ENCODE measurements at places on chromosomes 5 and 9.

DNA sequence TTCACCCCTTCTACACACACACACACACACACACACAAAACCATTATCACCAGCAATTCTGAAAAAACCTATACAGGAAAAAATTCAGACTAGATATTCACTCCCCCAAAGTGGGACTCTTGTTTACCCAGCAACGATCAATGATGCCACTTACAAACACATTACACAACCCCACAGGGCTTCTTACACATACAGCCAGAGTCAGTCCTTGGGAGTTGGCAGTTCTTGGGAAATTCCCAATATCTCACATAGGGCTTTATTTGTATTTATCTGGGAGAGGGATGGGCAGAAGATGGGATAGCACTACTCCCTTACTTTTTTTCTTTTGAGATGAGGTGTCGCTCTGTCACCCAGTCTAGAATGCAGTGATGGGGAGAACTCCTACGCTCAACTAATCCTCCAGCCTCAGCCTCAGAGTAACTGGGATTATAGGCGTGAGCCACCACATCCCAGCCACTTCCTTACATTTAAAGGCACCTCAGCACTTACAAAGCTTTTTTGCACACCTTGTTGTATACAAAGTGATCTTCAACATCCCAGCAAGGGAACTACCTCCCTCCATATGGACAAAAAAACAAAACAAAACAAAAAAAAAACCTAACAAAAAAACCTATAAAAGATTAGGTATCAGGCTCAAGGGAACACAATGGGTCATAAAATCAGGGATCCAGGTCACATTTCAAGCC, 168.4 kb downstream of the TSSK1B start:
- no peak for DNase-seq

DNA sequence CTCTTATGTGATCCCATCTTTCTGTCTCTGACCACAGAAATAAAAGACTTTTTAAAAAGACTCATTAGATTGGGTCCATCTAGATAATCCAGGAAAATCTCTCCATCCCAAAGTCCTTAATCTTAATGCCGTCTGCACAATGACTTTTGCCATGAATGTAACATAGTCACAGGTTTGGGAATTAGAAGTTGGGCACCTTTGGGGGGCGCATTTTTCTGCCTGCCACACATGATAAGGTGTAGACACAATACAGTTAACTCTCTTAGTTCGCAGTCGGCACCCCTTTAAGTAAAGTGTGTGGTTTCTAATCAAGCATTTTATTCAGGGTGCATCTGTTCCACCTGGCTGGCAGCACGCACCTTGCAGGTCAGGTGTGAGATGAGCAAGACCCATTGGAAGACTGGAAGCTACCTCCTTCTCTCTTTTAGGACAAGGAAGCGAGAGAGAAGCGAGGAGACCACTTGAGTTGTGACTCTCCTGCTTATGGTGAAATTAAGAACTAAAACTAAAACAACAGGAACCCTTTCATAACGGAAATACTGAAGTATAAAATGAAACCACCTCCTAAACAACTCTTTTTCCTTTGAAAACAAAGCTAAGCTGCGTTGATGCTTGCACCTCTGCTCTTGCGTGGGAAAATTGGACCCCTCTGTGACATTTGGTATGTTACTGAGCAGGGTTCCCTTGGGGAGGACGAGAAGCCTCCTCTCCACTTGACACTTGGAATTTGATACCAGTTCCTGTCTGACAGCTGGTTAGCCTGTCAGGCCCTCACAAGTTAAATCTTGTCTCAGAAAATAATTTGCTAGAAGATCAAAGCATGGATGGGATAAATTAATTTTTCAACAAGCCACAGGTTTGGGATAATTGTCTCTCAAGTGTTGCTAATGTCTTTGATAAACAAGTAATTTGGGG, 304.6 kb upstream of the DMRT1 start:
- DNase-seq: no peak

GRCh38 chr5:18078157-18078556, 443.9 kb downstream of the TAF11L14 start:
- no peak for DNase-seq

DNA sequence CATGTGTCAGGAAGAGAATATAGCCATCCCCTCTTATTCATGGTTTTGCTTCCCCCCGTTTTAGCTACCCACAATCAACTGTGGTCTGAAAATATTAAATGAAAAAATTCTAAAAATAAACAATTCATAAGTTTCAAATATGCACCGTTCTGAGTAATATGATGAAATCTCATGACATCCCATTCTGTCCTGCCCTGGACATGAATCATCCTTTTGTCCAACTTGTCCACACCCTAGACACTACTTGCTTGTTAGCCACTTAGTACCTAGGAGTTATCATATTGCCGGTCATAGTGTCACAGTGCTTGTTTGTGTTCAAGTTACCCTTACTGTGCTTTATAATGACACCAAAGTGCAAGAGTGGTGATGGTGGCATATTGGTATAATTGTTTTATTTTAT, 113.5 kb downstream of the CAAP1 start:
- DNase-seq: no peak

DNA sequence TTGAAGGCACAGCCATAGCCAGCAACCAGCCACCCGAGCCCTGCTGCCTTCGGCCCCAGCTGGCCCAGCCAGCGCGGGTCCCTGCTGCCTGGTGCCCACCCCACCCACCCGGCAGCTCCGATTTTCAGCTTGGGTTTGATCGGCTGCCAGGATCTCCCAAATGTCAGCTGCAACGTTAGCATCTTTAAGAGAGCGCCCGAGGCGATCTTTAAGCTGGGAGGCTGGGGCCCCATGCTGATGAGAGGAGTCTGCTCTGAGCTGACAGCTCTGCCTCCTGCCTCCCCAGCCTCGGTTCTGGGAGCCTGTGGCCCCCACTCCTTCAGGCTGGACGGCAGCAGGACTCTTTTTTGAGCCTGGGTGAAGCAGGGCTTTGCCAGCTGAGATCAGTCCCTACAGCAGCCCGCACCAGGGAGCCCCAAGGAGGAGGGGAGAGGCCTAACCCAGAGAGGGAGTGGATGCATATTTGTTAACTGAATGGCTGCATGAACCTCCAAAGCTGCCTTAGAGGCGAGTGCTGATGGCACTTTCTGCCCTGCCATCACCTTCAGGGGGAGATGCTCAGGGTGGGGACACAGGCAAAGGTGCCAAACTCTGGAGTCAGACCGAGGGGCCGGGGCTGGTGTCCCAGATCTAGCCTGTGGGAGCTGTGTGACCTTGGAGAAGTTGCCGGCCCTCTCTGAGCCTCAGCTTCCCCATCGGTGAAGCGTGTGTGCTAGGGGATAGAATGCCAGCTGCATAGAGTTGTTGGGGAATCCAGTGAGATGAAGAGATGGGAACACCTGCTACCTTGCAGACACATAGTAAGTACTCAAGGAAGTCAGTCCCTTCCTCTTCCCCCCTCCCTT, 165.5 kb downstream of the C9orf50 start:
- no peak for DNase-seq

DNA sequence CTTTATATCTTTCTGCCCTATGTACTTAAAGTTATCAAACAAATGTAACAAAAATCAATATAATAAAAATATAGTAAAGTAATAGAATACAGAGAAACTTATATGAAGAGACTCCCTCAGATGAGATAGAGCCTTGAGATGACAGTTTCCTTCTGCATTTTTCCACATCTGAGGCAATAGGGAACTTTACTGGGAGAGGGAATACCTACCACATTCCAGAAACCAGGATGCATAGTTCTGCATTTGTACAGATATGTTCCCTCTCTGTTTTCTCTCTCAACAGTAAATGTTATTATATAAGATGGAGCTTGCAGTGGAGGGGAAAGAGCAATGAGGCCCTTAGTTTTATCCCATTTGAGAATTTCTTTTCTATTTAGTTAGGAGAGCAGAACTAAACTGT, 109.6 kb upstream of the KCNN2 start:
- no peak for DNase-seq

- DNase-seq: no peak
Measured at GRCh38 chr5:99866740-99867139, 668.4 kb upstream of the FAM174A start.

DNA sequence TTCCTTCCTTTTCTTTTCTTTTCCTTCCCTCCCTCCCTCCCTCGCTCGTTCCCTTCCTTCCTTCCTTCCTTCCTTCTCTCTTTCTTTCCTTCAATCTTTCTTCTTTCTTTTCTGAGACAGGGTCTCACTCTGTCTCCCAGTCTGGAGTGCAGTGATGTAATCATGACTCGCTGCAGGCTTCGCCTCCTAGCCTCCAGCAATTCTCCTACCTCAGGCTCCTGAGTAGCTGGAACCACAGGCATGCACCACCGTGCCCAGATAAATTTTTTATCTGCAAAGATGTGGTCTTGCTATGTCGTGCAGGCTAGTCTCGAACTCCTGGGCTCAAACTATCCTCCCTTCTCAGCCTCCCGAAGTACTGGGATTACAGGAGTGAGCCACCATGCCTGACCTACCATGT, 81.4 kb downstream of the SPATA31C2 start:
- DNase-seq: no peak

GRCh38 chr5:128736553-128736952, 198.5 kb upstream of the FBN2 start:
- DNase-seq: no peak

DNA sequence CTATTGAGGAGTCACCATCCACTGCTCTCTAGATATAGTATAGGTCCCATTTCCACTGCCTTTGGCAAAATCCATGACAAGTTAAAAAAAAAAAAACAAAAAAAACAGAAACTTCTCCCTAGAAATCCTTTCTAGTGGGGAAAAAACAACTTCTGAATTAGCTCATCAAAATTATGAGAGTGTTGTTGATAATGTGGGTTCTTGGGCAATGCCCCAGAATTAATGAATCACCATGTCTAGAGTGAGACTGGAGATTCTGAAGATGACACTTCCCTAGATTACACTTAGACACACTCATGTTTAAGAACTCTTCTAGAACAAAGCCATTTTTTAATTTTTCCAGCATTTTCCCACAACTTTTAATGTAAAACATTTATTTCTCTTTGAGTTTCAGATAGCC, 728.0 kb upstream of the C9orf72 start:
- no peak for DNase-seq

DNA sequence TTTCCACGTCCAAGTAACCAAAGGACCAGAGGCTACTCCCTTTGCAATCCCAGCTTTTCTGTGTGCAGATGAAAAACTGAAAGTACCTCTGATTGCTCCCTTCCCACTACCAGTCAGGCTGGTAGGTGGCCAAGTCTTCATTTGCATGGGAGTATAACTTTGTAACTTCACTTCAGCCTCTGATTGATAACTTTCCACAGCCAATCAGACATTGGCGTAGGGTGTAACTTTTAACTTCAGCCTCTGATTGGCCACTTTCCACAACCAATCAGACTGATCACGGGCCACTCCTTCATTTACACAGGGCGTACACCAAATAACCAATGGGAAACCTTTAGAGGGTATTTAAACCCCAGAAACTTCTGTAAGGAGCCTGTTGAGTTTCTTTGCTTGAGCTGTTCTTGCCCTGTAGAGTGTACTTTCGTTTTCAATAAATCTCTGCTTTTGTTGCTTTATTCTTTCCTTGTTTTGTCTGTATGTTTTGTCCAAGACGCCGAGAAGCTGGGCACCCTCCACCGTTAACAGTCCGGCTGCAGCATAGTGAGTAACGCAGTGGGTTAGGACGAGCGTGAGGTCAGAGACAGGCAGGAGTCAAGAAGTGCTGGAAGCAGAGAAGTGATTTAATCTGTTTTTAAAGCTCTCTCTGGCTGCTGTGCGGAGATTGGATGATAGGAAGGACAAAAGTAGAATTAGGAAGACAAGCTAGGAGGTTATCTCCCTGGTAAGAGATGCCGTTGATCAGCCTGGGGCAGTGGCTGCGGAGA, 3.5 kb upstream of the EXOSC2 start:
- DNase-seq: no peak

GRCh38 chr5:119583684-119584083, 45.7 kb upstream of the FAM170A start:
- DNase-seq: no peak

DNA sequence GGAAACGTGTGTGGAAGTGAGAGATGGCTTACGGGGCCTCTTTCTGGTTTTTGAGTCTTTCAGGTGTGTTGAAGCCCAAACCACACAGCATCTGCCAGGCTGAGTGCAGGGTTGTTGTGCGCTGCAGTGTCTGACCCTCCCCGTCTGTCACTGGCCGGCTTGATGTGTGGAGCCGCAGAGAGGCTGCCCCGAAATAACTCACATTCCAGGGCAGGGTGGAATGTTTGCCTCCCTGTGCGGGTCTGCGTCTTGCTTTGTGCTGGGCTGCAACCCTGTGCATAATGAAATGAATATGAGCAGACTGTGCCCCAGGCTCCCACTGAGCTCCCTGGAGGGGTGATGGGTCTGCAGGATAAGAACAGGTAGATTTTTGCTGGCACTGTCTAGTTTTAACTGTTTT, 9.9 kb upstream of the PLEKHG4B start:
- DNase-seq: no peak

GRCh38 chr5:9380109-9380508, 165.8 kb downstream of the SEMA5A start:
- no peak for DNase-seq

DNA sequence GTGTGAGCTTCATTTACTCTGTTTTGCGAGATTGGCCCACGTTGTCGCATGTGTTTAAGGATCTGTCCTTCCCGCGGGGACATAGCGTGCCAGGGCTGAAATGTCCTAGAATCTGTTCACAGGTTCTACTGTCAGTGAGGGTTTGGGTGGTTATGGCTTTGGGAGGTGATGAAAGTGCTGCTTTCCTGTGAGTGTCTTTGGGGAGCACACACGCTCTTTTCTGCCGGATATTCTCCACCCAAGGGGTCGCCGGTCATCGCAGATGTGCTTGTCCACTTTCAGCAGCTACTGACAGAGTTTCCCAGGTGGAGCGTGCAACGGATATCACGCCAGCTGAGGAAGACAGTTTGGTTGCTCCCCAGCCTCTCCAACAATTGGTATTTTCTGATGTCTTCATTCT, 32.1 kb downstream of the PROP1 start:
- no peak for DNase-seq

GRCh38 chr9:23526806-23527205, 299.2 kb downstream of the ELAVL2 start:
- no peak for DNase-seq

DNA sequence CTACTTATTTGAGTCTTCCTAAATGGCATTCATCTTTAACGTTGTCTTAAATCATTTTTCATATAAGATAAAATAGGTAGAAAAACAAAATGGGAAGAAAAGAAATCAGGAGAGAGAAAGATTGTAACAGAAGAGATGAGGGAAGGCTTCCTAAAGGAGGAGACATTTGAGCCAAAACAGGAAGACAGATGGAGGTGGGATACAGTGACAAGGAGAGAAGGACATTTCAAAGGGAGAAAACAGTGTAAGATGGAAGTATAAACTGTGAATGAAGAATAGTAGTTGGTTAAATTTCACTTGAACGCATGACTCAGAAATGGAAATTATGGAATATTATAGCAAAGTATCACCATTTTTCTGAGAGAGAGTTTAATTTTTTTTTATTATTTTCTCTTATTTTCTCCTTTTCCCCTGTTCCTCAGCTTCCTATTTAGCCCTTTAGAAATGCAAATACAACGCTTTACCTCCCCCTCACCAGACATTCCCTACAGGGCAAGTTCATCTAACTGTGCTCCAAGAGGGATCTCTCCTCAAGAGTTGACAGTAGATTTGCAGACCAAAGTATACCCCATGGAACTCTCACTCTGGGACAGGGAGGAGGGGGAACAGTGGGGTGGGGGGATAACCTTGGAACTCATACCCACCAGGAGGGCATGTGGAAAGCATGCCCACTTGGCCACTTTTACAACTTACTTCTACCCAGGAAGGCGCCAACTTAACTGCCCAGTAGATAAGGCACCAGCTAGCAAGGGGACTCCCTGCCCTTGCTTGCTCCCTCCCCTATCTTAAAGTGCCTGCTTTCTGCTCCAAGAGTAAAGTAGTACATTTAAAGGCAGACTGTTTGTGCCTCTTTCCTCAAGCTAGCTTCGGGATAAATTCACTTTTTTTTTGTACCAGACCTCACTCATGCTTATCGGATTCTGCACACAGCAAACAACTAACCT, 304.7 kb upstream of the POU5F2 start:
- DNase-seq: no peak

- DNase-seq: no peak
Measured at GRCh38 chr5:54438620-54439389, 16.7 kb upstream of the HSPB3 start.
